Airway epithelial cell (primary cell): ENCODE measurements at places on chromosomes 7 and 10. TPM values are rescaled to one million over a fixed set of nuclear protein-coding genes. Genes with fewer than 3 reads are reported as not detected.

The RNF148 gene
- not detected in 2 replicates for total RNA-seq

The FASTK gene
- 54.4 and 59.1 TPM in 2 replicates for total RNA-seq

The TSPAN12 gene
- 2.5 and 2.9 TPM in 2 replicates for total RNA-seq

The ZNF425 gene
- 2.1 and 2.8 TPM in 2 replicates for total RNA-seq

The FAM237B gene
- total RNA-seq = not detected in 2 replicates

The AGAP6 gene
- 3.6 and 5.0 TPM in 2 replicates for total RNA-seq

The DPP6 gene
- total RNA-seq = 0.14 TPM in 1 of 2 replicates, not detected in the other

The GIMAP1 gene
- total RNA-seq = not detected in 2 replicates

The OR2A42 gene
- not detected in 2 replicates for total RNA-seq

The NEUROG3 gene
- total RNA-seq = not detected in 2 replicates

The LDB3 gene
- not detected in 2 replicates for total RNA-seq

The GPR141 gene
- 5.4 and 5.6 TPM in 2 replicates for total RNA-seq

The PRKCQ gene
- 2.5 TPM in 2 replicates for total RNA-seq

The NDUFB2 gene
- 427 and 601 TPM in 2 replicates for total RNA-seq

The ITPRIP gene
- 19.8 and 25.0 TPM in 2 replicates for total RNA-seq

The CLRN3 gene
- not detected in 2 replicates for total RNA-seq

The AKR1D1 gene
- not detected in 2 replicates for total RNA-seq

The GPR15LG gene
- total RNA-seq = 44.5 and 87.7 TPM in 2 replicates

The TMEM60 gene
- 8.5 and 12.8 TPM in 2 replicates for total RNA-seq

The ITIH5 gene
- not detected in 2 replicates for total RNA-seq

The COL26A1 gene
- total RNA-seq = not detected in 2 replicates

The ASZ1 gene
- not detected in 2 replicates for total RNA-seq

The SPAG6 gene
- total RNA-seq = not detected in 2 replicates

The BTBD16 gene
- total RNA-seq = 0.14 and 0.42 TPM in 2 replicates

The ADAM8 gene
- total RNA-seq = 26.9 and 30.5 TPM in 2 replicates

The PLPP4 gene
- not detected in 2 replicates for total RNA-seq

The WASHC2C gene
- 10.4 and 13.1 TPM in 2 replicates for total RNA-seq

The PRRT4 gene
- total RNA-seq = 0.56 and 1.3 TPM in 2 replicates

The EBLN1 gene
- not detected in 2 replicates for total RNA-seq

The NUDT13 gene
- 0.14 and 0.85 TPM in 2 replicates for total RNA-seq

The ASAH2 gene
- 0.63 and 5.0 TPM in 2 replicates for total RNA-seq

The PRTFDC1 gene
- total RNA-seq = 2.7 and 2.8 TPM in 2 replicates

The HABP2 gene
- total RNA-seq = not detected in 2 replicates

The TMEM178B gene
- not detected in 2 replicates for total RNA-seq

The ATOH7 gene
- total RNA-seq = not detected in 2 replicates

The OR6V1 gene
- total RNA-seq = not detected in 2 replicates

The RARRES2 gene
- not detected in 2 replicates for total RNA-seq

The TMEM139 gene
- 3.2 and 8.7 TPM in 2 replicates for total RNA-seq

The MAD1L1 gene
- 42.9 and 50.7 TPM in 2 replicates for total RNA-seq

The SFR1 gene
- total RNA-seq = 9.1 and 9.4 TPM in 2 replicates

The CHAT gene
- not detected in 2 replicates for total RNA-seq

The NKX2-3 gene
- total RNA-seq = not detected in 2 replicates

The ASAH2B gene
- 3.5 and 7.0 TPM in 2 replicates for total RNA-seq

The ADRB1 gene
- 0.23 and 0.28 TPM in 2 replicates for total RNA-seq

The KLF14 gene
- total RNA-seq = not detected in 2 replicates

The MYO1G gene
- total RNA-seq = not detected in 2 replicates

The IKZF1 gene
- total RNA-seq = not detected in 2 replicates

The GSDME gene
- total RNA-seq = 49.8 and 54.8 TPM in 2 replicates

The SPDYE2 gene
- total RNA-seq = not detected in 2 replicates
